NCI-H2227 treated with DMSO at 0.1 percent for 48 hours (cell line): ENCODE measurements at places on chromosomes 6 and 20.
A peak's percentile ranks its signal among the peaks of the same experiment; 100 is the strongest.

DNA sequence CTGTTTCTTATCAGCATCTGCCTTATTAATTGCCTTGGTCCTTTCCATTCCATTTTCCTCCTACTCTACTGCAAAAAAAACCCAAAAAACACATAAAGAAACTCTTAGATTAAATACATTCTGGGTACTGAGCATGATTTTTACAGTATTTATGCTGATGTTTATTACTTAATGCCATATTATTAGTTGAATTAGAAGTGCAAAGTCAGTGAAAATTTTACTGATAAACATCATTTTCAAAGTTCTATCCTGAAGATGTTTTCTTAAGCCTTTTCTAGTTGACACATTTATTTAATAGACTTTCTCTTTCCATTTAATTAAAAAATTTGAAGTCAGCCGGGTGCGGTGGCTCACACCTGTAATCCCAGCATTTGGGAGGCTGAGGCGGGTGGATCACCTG, 236.0 kb upstream of the RUNX2 start:
- DNase-seq: no peak

DNA sequence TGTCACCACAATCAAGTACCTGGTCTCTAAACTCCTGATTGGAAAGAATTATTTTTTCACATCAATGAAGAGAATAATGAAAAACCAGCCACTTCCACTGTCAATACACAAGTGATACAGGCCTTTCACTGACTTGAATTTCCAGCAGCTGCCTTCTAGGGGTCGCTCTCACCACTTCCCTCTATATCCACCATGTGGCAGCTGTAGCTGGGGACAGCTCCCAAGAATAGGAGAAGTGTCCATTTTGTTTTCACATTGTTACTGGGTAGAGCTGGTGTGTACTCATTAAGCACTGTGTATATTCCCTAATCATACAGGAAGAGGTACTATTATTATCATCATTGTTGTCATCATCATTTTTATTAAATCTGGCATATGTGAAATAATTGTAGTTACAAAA, 438.4 kb upstream of the SPTLC3 start:
- peak; percentile 49 for DNase-seq

GRCh38 chr6:89190741-89191140, 26.4 kb downstream of the GABRR1 start:
- no peak for DNase-seq

GRCh38 chr6:85191656-85192055, 258.2 kb upstream of the NT5E start:
- no peak for DNase-seq

DNA sequence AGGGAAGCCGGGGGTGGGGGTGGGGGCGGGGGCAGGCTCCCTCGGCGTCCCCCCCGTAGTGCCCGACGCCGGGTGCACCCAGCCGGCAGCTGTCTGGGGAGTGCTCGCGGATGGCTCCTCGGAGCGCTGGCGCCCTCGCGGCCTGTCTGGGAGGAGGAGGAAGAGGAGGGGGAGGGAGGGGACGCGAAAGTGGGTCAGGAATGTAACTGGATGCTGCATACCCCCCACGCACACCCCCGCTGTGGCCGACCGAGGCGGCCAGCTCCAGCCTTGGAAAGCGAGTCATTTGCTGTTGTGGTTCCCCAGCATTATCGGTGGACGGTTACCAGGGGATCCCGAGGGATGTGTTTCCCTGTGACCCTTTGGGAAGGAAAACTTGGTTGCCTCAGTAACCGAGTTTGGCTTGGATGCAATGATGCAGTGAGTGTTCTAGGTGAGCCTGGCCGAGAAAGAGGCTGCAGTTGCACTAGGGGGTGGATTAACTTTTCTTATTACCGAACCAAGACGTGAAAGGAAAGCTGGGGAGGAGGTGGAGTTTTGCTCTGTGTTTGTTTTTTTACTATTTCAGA, 55.2 kb upstream of the RREB1 start:
- DNase-seq: no peak

DNA sequence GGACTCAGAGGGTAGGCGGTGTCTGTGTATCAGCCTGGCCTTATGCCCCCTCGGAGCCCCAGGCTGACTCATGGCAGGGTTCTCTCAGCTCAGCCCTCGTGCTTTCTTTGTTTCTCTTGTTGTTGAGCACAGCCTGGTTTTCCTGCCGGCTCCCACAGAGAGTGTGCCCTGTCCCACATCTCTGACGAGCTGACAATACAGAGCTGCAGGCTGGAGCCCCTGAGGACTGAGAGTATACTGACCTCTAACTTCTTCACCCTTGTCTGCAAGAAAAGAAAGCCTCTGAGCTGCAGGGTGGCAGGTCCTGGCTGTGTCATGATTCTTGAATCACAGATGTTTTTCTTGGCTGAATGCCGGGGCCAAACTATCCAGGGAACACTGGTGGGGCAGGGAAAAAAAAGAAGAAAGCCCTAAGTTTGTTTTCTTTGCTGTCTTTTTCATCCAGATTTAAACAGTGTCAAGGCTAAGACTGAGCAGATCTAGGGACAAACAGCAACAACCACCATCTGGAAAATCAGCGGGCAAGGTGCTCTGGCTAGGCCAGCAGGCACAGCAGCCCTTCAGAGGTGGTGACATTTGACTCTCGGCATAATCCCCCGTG, 63.3 kb upstream of the ZNF133 start:
- DNase-seq: no peak

- no peak for DNase-seq
Observed at GRCh38 chr6:53014063-53014462, 19.0 kb upstream of the GSTA4 start.

- peak; percentile 22 for DNase-seq
Observed at GRCh38 chr6:3800850-3801591, 48.2 kb upstream of the FAM50B start.

DNA sequence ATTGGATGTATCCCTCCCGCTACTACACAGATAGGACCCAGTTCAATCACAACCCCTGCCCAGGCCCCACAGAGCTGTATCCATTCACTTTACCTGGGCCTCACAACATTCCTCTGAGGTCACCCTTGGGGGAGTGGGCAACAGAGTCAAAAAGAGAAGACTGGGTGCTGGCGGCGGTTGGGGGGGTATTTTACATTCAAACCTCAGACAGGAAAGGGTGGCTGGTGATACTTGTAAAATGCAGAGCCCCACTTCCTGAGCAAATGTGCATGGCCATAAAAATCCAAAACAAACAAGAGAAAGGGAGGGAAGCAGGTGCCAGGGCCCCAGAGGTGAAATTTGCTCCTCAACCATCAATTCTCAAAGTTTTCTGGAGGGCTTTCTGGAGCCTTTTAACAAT, 3.5 kb downstream of the LRFN2 start:
- no peak for DNase-seq

- DNase-seq: no peak
Observed at GRCh38 chr20:62596486-62596885, 45.8 kb upstream of the SLCO4A1 start.

- no peak for DNase-seq
Observed at GRCh38 chr6:35895560-35895959, 25.3 kb downstream of the SRPK1 start.

DNA sequence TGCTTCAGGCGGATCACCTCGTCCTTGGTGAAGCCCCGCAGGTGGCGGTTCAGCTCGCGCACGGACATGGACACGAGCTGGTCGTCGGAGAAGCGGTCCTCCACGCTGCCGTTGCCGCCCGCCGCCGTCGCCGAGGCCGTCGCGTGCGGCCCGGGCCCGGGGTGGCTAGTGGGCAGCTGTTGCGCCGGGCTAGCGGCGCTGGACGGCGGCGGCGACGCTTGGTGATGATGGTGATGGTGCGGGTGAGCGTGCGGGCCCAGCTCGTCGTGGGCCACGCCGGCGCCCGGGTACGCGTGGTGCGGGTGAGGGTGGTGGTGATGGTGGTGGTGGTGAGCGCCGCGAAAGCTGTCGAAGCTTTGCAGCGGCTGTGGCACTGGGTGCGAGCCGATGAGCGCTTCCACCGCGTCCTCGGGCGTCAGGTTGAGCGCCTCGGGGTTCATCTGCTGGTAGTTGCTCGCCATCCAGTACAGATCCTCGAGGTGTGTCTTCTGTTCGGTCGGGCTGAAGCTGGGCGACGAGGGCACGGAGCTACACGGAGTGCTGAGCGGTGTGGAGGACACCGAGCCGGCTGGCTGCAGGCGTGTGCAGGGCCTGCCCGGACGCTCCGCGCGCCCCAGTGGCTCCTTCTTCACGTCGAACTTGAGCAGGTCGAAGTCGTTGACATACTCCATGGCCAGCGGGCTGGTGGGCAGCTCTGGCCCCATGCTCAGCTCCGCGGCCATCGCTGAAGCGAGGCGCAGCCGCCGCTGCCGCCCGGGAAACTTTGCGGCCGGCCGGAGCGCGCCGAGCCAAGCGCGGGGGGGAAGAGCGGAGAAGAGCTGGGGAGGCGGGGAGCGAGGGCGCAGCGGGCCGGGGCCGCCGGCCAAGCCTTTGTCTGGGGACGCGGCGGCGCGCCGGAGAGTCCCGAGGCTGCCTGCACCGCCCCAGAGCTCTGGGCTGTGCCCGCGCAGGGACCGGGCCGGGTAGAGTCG, 622 bp downstream of the MAFB start:
- no peak for DNase-seq

GRCh38 chr20:57243480-57244220, 22.8 kb downstream of the BMP7 start:
- DNase-seq: no peak

- DNase-seq: peak; percentile 84
Observed at GRCh38 chr6:30541515-30542403, 14.5 kb downstream of the GNL1 start.

DNA sequence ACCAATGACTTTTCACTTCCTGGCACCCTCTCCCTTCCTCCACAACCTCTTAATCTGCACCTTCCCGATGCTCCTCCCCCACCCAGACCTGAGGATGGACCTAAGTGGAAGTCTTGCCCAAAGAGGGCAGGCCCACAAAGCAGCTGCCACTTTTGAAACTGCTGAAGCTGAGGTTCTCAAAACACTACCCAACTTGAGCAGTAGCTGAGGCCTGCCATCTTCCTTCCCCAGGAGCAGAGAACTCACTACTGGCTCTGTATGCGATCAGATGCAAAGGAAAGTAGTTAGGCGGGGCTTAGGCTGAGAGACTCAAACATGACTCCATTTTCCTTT, 1.5 kb downstream of the HM13 start:
- no peak for DNase-seq

DNA sequence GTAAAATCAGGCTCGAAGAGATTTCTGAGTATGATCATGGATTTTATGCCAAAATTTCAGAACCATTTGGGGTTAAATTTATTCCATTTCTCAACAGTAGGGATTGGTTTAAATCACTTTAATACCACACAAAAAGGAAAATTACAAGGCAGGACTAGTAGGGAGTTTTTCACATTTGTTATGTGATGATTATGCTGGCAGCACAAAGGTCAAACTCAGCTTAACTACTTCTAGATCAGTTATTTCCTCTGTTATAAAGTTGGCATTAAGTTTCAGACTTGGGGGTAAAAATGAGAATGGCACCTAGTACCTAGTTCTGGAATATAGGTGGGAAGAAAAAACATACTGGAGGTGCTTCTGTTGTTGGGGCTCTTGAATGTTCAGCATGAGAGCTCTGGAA, 39.5 kb downstream of the PHF3 start:
- DNase-seq: no peak

DNA sequence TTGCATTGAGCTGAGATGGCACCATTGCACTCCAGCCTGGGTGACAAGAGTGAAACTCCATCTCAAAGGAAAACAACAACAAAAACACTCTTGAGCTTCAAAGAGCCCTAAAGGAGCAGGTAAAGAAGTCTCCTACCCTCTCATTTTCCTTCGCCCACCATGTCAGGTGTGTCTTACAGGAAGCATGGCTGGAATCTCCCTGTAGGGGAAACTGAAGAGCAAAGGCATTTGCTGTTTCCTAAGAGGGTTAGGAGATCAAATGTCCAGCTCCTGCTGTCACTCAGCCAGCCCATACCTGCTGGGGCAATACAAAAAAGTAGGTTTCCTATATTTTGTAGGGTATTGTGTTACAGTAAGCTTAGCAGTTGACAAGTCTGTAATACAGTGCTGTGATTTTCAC, 43.3 kb downstream of the SPATA2 start:
- DNase-seq: no peak

GRCh38 chr6:155090166-155090565, 95.1 kb downstream of the TIAM2 start:
- DNase-seq: no peak

DNA sequence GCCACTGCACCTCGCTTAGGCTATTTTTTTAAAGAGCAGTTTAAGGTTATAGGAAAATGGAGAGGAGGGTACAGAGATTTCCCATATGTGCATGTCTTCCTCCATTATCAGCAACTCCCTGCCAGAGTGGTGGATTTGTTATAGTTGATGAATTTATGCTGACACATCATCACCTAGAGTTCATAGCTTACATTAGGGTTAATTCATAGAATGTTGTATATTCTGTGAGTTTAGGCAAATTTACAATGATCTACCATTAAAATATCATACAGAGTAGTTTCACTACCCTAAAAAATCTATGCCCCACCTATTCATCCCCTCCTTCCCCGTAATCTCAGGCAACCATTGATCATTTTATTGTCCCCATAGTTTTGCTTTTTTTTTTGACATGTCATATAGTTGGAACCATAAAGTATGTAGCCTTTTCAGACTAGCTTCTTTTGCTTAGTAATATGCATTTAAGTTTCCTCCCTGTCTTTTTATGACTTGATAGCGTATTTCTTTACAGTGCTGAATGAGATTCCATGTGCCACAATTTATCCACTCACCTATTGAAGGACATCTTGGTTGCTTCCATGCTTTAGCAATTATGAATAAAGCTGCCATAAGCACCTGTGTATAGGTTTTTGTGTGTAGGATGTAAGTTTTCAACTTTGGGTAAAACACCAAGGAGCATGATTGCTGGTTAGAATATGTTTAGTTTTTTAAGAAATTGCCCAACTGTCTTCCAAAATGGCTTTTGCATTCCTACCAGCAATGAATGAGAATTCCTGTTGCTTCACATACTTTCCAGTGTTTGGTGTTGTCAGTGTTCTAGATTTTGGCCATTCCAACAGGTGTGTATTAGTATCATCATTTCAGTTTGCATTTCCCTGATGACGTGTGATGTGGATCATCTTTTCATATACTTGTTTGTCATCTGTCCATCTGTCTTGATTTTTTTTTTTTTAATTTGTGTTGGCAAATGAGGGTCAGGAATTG, 60.2 kb downstream of the NCOA3 start:
- no peak for DNase-seq

GRCh38 chr6:111175109-111175508, 87.8 kb downstream of the SLC16A10 start:
- no peak for DNase-seq

DNA sequence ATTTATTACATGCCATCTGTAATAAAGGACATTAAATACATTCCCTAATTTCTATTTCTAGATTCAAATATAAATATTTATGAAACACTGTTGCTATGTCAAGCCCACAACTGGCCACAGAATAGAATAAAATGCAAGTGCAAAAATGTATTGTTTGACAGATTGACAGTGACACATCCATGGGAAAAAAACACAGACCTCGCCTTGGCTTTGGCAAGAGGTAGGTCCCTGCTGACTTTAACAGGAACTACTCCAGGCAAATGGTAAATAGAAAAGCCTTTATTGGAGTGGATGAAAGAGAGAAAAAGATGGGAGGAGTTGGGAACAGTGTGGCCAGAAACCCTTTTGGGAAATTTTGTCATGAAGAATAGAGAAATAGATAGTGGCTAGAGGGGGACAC, 622.9 kb downstream of the UTRN start:
- no peak for DNase-seq
